ENCODE measurements at places on chromosomes 2 and 18. TPM values are rescaled to one million over a fixed set of nuclear protein-coding genes. Genes with fewer than 3 reads are reported as not detected.

TNFRSF11A gene
- 1.1 TPM for total RNA-seq

ABCG8 gene
- total RNA-seq: 0.32 TPM

ACMSD gene
- total RNA-seq: not detected

VWA3B gene
- 0.38 TPM for total RNA-seq
